SJSA1 (cell line): ENCODE measurements at places on chromosomes 5 and 9. TPM values are rescaled to one million over a fixed set of nuclear protein-coding genes. Genes with fewer than 3 reads are reported as not detected.

RNF38 gene
- total RNA-seq: 7.9 and 8.8 TPM in 2 replicates

FAM151B gene
- 2.1 and 3.9 TPM in 2 replicates for total RNA-seq

NR2F1-AS1 gene
- 6.0 and 9.2 TPM in 2 replicates for total RNA-seq

DNA sequence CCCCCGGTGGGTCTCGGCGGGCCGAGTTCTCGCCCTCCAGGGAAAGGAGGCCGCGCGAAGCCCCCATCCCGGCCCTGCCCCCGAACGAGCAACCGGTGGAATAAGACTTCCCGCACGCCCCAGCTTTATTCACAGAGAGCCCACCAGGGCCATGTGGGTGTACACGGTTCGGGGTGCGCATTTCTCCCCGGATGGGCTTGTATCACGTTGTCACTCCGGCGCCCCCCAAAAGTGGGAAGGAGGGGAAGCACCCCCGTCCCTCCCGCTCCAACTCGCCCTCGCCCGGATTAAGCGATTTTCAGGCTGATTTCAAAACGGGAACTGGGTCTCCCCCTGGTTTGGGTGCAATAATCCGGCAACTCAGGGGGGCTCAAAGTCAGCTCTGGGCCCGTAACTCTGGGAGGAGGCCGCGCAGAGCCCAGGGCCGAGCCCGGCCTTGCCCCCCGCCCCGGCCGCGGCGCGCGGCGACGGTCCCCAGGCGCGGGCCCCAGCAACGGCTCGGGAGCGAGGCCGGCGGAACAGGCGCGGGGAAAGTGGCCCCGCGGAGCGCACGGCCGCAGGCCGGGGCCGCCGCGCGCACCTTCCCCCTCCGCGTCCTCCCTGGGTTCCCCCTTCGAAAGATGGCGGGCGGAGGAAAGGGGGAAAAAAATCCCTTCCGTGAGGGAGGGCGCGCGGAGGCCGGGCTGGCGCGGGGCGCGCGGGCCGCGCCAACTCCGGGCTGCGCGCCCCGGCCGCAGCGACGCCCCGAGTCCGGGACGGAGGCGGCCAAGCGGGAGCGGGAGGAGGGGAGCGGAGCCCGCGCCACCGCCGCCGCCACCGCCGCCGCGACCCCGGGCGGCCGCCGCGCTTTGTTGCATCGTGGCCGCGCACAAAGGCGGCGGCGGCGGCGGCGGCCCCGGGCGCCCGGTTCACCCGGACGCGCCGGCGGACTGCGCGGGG lies 644 bp downstream of the BRD3 start:
- peaks cover 11% of the 10 kb centered on the region; the same call in 1 of the 2 replicates for H3K36me3 ChIP-seq
- peaks cover 24% of the 10 kb centered on the region for H3K27me3 ChIP-seq
- peak overlapping the region; percentile 24 for H3K27ac ChIP-seq
- H3K4me1 ChIP-seq: peaks cover 26% of the 10 kb centered on the region
- DNase-seq: peak; percentile 31

DNA sequence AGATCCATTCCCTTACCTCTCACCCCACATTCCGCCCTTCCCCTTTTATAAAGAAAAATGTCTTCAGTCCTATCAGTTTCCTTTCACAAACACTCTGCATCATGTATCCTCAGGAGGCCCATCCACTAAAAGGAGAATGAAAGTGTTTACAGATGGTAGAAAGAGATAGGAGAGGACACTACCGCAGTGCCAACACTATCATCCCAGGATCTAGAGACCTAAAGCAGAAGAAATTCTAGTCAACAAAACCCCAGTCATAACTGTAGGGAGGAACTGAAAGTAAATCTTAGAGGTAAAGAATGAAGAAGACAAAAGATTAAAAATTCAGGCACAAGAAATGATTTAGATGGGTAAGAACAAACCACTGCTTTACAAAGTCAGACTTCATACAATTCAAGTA lies 114.1 kb downstream of the MLLT3 start:
- H3K27ac ChIP-seq: no peak overlapping the region
- DNase-seq: no peak
- H3K4me3 ChIP-seq: no peak overlapping the region
- no peaks in the 10 kb centered on the region for H3K4me1 ChIP-seq

- DNase-seq: no peak
- no peaks in the 10 kb centered on the region for H3K36me3 ChIP-seq
- H3K4me1 ChIP-seq: no peaks in the 10 kb centered on the region
- no peaks in the 10 kb centered on the region for H3K27me3 ChIP-seq
- H3K4me3 ChIP-seq: no peak overlapping the region
Observed at GRCh38 chr5:145898171-145898570, 25.4 kb upstream of the GRXCR2 start.

DNA sequence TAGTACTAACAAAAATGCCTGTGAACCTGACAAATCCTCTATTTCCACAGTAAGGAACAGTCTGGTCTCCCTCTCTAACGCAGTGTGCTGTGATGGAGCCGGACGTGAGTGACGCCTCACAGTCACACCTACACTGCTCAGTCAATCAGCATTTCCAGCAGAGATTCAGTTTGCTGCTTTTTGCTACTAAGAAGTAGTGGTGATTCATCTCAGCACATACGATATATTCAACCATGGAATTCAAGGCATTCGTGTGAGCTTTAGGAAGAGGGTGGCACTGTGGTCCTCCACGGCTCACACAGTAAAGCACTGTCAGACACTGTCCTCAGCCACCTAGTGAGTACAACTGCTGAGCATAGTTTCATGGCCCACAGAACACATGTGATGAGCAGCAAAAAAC lies 70.9 kb downstream of the SETX start:
- DNase-seq: no peak
- H3K27ac ChIP-seq: no peak overlapping the region
- no peaks in the 10 kb centered on the region for H3K27me3 ChIP-seq

GRCh38 chr5:96067251-96067650 lies 105.6 kb upstream of the ELL2 start:
- no peak for DNase-seq
- no peaks in the 10 kb centered on the region for H3K36me3 ChIP-seq
- H3K4me3 ChIP-seq: no peak overlapping the region
- H3K4me1 ChIP-seq: peaks cover 27% of the 10 kb centered on the region
- H3K27me3 ChIP-seq: no peaks in the 10 kb centered on the region

- no peak for DNase-seq
- no peaks in the 10 kb centered on the region for H3K27me3 ChIP-seq
- H3K36me3 ChIP-seq: no peaks in the 10 kb centered on the region
- no peak overlapping the region for H3K27ac ChIP-seq
Observed at GRCh38 chr9:73180403-73180802, 28.7 kb downstream of the ANXA1 start.

DNA sequence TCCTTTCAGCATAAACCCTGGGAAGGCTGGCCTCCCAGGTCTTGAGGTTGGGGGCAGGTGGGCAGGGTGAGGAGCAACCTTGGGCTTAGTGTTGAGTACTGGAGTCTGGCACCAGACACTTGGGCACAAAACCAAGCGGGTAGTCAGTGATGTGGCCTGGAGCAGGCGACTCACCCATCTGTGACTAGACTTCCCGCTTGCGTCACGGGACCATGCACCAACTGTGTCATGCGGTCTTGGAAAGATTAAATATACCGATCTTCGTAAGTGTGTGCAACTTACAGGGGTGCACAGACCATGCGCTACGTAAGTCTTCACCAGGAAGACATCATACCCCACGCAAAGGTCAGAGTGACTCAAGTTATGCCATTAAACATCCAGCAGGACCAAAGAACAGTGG lies 304.4 kb upstream of the IRX4 start:
- no peaks in the 10 kb centered on the region; the same call in 1 of the 2 replicates for H3K27me3 ChIP-seq
- no peaks in the 10 kb centered on the region for H3K4me1 ChIP-seq
- no peak for DNase-seq

DNA sequence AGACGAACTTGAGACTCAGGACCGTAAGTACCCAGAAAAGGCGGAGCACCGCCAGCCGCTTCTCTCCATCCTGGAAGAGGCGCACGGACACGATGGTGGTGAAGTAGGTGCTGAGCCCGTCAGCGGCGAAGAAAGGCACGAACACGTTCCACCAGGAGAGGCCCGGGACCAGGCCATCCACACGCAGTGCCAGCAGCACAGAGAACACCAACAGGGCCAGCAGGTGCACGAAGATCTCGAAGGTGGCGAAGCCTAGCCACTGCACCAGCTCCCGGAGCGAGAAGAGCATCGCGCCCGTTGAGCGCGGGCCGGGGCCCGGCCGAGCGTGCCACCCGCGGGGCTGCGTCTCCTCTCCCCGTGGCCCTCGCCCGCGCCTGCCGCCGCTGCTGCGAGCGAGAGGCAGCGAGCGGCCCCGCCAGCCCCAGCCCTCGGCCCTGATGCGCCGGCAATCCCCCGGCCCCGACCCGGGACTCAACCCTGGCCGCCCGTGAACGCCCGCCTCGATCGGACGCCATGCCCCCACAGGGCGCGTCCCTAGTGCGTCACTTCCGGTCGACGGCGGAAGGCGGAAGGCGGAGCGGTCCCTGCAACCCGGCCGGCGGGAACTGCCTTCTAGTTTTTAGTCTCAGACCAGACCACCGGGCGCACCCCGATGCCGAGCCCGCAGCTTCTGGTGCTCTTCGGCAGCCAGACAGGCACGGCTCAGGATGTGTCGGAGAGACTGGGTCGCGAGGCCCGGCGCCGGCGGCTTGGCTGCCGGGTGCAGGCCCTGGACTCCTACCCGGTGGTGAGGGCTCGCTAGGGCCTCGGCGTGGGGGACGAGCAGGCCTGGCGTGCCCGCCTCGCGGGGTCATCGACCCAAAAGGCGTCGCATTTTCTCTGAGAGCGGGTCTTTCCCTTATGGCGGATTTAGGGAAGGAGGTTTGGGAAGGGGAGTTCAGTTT lies at the start of the genes NDOR1 and TMEM203:
TSS of gene NDOR1 (plus strand) at position 575 of the 944 bp plus-strand sequence. CDS start at position 653, 78 bp downstream.
TSS of gene TMEM203 (minus strand) at position 523 of the 944 bp plus-strand sequence. CDS start at position 289, 234 bp downstream.
- peak within 1 kb of the TSS; percentile 46 for H3K27ac ChIP-seq
- no peaks in the 10 kb centered on the region for H3K27me3 ChIP-seq
- H3K36me3 ChIP-seq: peaks cover 43% of the 10 kb centered on the region
- peaks cover 19% of the 10 kb centered on the region for H3K4me1 ChIP-seq
- DNase-seq: peak; percentile 88
- peak within 1 kb of the TSS; percentile 88 for H3K4me3 ChIP-seq

DNA sequence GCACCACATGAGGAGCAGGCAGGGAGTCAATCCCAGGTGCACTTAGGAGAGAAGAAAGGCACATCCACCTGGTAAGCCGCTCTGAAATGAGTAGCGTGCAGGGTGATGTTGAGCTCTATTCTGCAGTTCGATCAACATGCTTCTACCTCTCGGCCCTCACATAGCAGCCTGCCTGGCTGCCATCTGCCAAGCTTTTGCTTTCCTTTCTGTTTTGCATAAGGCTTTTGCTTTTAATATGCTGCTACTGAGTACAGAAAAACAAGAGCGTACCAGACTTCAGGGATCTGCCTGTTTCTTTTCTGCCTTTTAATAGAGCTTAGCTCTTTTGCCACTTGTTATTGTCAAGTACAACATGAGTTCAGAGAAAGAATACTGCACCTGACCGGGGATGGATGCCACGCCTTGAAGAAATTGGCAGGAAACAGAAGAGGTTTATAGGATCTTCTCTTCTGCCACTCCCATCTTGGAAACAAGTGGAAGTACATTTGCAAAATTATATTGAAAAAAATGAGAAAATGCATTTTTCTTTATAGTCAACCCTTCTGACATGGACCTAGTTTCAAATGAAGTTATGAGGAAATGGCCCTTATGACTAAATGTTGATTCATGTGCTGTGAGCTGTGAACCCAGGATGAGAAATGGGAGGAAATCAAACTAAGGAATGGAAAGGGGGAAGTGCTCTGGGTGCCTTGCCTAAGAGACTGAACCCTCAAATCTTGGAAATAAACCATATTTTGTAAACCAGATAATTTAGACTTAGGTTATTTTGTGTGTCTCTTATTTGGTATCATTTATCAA lies 4.0 kb upstream of the FCHO2 start:
- no peak overlapping the region for H3K27ac ChIP-seq
- no peaks in the 10 kb centered on the region for H3K27me3 ChIP-seq
- peaks cover 6% of the 10 kb centered on the region for H3K36me3 ChIP-seq
- no peak overlapping the region for H3K4me3 ChIP-seq
- H3K4me1 ChIP-seq: peaks cover 16% of the 10 kb centered on the region

GRCh38 chr5:10860645-10861422 lies 99.8 kb upstream of the DAP start:
- DNase-seq: peak; percentile 90
- H3K27ac ChIP-seq: peak overlapping the region; percentile 86
- H3K36me3 ChIP-seq: no peaks in the 10 kb centered on the region
- peaks cover 46% of the 10 kb centered on the region for H3K4me1 ChIP-seq
- H3K27me3 ChIP-seq: no peaks in the 10 kb centered on the region

- peaks cover 27% of the 10 kb centered on the region for H3K4me1 ChIP-seq
- H3K27ac ChIP-seq: no peak overlapping the region
- H3K27me3 ChIP-seq: no peaks in the 10 kb centered on the region
- DNase-seq: no peak
- no peak overlapping the region for H3K4me3 ChIP-seq
- no peaks in the 10 kb centered on the region for H3K36me3 ChIP-seq
Observed at GRCh38 chr5:96297290-96297689, 135.8 kb downstream of the PCSK1 start.

- H3K27ac ChIP-seq: no peak overlapping the region
- no peak for DNase-seq
- H3K36me3 ChIP-seq: peaks cover 42% of the 10 kb centered on the region
Observed at GRCh38 chr5:131441184-131441583, 177.3 kb downstream of the CDC42SE2 start.

- no peaks in the 10 kb centered on the region for H3K36me3 ChIP-seq
- H3K27me3 ChIP-seq: no peaks in the 10 kb centered on the region
- no peaks in the 10 kb centered on the region for H3K4me1 ChIP-seq
- no peak for DNase-seq
Observed at GRCh38 chr9:112502175-112502946, 15.7 kb downstream of the KIAA1958 start.

DNA sequence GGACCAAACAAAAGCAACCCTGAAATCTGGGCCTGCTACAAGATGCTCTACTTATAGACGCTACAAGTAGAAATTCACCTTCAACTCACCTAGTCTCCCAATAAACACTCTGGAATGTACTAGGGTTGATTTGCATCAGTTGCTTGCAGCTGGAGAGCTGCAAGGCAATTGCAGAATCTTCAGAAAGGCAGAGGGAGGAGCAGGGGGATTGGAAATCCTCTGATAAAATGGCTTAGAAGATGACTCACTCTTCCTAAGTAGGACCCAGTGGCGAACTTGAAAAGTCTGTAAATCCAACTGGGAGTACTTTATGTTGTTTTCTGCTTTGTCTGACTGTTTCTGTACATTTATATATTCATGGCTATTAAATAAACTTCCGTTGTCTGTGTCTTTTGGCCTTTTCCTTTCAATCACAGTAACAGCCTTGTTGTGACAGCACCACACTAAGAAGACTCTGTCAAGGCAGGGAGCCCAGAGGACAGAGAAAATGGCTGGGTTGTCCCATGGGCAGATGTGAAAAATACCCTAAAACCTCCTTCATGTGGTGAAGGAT lies 14.7 kb upstream of the MLLT3 start:
- DNase-seq: no peak
- no peaks in the 10 kb centered on the region for H3K4me1 ChIP-seq
- no peaks in the 10 kb centered on the region for H3K36me3 ChIP-seq
- no peaks in the 10 kb centered on the region for H3K27me3 ChIP-seq

- no peak overlapping the region for H3K27ac ChIP-seq
- DNase-seq: no peak
- no peaks in the 10 kb centered on the region for H3K27me3 ChIP-seq
- peaks cover 32% of the 10 kb centered on the region for H3K4me1 ChIP-seq
Observed at GRCh38 chr5:177491983-177492746, 5.2 kb downstream of the PDLIM7 start.

DNA sequence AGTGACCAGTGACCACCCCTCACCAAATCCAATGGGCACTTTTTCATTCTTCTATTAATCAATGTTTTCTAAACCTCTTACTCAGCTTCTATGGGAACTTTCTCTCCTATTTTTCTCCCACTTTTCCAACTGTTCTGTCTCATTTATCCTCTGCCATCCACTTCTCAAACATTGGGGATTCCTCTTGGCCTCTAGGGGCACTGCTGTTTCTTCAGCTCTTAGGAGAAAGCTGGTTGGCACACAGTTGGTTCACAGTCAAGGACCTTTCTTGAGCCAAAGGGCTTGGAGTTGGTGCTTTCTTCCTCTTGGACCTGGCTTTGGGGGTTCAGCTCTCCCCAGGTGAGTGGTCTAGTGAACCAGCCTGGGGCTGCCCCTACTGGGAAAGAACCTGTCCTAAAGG lies 112.2 kb upstream of the LHFPL2 start:
- no peaks in the 10 kb centered on the region for H3K27me3 ChIP-seq
- no peaks in the 10 kb centered on the region for H3K36me3 ChIP-seq
